ENCODE measurements at places on chromosomes 1 and 21.

- DNase-seq = no peak
Observed at GRCh38 chr1:237740846-237741245, 149.9 kb downstream of the ZP4 start.

DNA sequence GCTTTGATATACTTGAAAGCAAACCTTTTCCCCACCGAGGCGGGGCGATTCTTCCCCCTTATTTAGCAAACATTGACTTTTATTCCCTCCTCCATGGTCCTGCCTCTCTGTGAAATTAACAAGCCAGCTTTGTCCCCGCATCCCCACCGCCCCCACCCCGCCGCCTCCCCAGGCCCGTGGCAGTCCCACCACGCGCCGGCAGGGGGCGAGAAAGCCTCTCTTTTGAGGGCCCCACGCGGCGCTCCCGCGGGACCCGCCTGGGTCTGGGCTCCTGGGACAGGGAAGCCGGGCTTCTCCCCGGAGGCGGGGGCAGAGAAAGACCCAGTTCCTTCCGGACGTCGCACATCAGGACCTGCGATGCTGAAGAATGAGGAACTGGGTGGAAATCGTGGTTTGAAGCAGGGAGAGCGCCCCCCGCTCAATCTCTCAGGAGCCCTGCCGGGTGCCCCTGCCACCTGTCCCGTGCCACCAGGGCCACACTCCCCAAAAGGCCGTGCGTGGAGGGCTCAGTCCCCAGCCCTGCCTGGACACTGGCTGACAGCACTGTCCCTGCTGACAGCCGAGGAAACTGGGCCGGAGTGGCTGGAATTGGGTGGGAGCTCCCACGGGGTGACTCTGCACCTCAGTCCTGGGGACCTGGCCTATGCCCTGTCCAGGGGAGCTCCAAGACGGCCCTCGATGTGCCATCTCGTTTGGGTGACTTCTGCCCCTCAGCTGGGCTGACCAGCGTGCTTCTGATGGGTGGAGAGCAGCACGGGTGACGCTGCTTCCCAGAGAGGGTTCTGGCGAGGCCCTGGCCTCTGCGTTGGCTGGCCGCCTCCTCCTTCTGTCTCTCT lies 8.6 kb upstream of the ACTRT2 start:
- DNase-seq = peak; percentile 24

- DNase-seq = no peak
Observed at GRCh38 chr1:92747735-92748134, 37.2 kb downstream of the EVI5 start.

DNA sequence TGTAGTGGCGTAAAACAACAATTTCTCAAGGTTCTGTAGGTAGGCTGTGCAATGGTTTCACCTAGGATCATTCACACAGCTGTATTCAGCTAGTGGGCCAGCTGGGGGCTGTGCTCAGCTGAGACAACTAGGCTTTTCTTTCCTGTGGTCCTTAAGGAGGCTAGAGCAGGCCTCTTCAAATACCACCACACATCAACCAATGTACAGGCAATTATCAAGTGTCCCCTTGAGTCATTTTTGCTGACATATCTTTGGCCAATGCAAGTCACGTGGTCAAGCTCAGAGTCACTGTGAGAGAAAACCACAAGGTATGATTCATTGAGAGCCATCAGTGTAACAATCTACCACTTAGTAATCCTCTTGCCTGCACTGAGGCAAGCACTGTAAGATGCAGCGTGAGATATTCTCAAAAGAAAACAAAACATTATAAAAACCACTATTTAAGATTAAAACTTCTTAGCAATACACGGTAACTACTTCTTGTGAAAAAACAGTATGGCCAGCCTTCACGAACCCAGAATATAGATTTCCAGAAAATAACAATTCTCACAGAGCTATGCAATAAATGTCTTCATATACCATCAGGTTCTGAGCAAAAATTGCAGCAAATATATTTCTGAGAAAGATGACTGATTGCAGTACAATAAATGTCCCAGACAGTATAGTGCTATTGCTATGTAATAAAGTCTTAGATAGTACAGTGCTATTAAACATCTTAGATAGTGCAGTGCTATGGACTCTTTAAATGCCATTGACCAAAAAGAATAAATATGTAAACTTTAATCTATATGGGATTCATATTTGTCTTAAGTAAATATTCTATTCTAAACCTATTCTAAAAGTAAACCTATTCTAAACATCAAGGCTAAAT lies 55.3 kb downstream of the NME7 start:
- DNase-seq = peak; percentile 41

DNA sequence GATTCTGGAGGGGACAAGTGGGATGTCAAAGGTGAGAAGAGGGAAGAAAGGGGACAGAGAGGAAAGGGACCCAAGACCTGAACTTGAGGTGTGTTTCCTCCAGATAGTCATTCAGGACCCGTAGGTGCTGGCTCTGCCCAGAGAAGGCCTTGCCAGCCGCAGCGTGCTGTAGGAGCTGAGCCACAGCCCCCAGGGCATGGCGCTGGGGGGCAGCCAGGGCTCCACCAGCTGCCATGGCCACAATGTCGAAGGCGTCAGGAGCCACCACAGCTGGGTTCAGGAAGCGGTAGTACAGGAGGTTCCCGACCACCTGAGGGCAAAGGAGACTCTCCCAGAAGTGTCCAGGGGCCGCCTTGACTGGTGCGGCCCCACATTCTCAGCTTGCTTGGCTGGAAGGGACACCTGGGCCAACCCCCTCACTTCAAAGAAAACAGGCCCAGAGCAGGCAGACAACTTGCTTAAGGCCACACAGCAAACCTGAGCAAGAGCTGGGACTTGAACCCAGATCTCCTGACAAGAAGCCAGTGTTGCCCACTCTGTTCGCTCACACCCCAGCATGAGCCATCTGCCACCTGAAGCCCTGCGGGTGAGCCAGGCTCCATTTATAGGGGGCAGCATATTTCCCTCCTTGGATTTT lies 34.0 kb upstream of the MEF2D start:
- DNase-seq = no peak

- no peak for DNase-seq
Observed at GRCh38 chr1:41455479-41456332, 28.8 kb downstream of the EDN2 start.
